Posterior cingulate gyrus (tissue), 11 donors: ENCODE measurements at places on chromosomes 1 and 21.

GRCh38 chr1:218341325-218341724 is 3.8 kb upstream of the TGFB2 start:
- no peak for DNase-seq

DNA sequence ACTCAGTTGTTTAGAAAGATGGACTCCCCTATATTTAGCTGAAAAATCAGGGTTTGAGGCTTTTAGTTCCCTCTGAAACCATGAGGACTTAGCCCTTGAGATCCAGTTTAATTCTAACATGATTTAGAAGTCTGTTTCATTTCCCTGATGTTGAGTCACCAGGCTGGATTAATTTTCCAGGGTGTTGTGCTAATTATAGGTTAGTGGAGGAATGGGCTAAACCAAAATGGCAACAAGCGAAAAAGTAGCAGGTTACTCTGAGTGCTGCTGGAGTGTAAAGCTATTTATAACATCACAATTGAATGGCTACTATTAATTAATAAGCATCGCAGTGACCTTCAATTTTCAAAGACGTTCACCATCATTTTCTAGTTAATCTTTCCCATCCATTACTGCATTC is 15.5 kb upstream of the USP24 start:
- no peak for DNase-seq

DNA sequence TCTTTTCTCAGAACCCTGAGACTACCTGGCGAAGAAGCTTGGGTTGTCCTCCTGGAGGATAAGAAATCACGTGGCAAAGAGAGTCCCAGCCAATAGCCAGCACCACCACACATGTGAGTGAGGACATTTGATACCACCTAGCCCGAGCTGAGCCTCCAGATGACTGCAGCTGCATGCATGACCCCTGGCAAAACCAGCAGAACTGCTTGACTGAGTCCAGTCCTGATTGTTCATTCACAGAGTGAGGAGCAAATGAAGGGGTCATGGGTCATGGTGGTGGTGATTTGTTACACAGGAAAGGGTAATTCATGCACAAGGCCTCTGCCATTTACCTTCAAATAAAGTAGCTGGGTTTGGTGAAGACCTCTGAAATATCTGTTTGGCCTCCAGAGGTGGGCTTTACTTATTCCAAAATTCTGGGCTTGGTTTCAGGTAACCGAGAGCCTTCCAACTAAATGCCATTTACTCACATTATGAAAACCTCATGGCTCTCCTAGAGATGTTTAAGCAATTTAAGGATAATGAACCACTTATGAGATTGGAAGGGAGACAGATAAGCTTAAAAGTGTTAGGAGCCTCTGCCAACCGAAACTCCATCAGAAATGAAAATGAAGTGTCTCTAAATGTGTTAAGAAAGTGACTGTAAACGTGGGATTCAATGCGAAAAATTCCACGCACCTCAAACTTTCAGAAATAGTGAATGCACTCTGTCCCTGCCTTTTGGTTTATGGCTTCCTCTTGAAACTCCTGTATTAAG is 163.3 kb downstream of the SLC35F3 start:
- no peak for DNase-seq

- DNase-seq: no peak
Measured at GRCh38 chr1:185279571-185279970, 37.5 kb downstream of the IVNS1ABP start.

GRCh38 chr21:41777951-41778815 is 11.3 kb upstream of the RIPK4 start:
- DNase-seq: peak; percentile 88
